ENCODE measurements at places on chromosomes 11 and 22.

GRCh38 chr11:112972399-112973145, 11.4 kb downstream of the NCAM1 start:
- no peak for DNase-seq

- no peak for DNase-seq
Measured at GRCh38 chr11:10895285-10895684, 37.4 kb upstream of the ZBED5 start.

DNA sequence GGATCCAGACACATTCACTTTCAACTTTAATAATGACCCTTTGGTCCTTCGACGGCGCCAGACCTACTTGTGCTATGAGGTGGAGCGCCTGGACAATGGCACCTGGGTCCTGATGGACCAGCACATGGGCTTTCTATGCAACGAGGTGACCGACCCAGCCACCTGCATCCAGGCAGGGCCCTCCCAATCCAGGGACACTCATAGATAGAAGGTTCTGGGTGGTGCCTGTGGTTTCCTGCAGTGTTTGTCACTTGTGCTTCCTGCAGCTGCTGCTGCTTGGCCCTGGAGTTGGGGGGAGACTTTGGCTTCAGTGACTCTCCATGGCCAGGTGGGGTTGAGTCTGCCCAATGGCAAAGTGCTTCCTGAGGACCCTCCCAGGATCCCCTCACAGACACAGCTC, 7.3 kb downstream of the APOBEC3B start:
- DNase-seq, result no peak

- DNase-seq, result no peak
Measured at GRCh38 chr11:9259981-9260837, 4.9 kb downstream of the DENND5A start.

DNA sequence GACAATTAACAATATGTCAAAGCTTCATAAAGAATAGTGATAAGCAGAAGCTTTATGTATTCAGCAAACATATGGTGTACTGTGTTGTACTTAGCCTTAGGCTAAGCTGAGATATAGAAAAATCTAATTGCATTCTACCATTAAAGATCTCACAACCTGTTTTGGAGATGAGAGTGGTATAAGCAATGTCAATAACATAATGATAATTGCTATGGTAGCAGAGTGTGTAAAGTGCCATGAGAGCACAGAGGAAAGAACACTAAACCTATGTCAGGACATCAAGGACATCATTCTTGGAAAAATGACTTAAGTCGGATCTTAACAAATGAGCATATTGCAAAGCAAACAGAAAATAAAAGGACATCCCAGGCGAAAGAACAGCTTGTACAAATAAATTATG, 28.6 kb upstream of the ANGPTL5 start:
- no peak for DNase-seq

GRCh38 chr11:135008001-135008405, 596.0 kb upstream of the B3GAT1 start:
- peak; percentile 70 for DNase-seq

DNA sequence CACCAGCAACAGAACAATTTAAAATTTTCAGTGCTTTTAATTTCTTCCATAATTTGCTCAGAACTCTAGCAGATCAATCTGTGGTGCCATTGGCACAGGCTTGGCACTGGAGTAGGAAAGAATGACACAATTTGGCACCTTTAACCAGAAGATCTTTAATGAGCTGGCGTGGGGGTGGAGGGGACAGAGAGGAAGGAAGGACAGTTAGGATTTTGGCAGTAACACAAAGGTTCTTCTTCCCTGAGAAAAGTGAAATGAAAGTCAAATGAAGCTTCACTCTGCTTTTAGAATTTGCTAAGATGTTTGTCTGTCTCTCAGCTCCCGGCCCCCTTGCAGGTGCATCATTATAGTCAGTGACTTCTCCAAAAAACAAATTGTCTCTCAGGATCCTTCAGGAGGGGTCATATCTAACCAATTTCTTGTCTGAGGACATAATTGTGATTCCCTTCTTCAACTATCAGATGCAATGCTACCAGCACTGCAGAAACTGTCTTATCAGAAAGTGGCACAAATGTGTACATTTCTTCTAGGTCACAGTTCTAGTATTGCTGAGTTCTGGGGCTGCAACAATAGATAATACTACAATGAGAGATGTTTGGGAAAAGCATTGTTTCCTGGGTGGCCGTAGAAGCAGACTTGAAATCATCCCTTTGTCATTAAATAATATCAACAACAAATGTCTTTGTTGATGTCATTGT, 66.8 kb downstream of the CSTPP1 start:
- DNase-seq, result no peak

DNA sequence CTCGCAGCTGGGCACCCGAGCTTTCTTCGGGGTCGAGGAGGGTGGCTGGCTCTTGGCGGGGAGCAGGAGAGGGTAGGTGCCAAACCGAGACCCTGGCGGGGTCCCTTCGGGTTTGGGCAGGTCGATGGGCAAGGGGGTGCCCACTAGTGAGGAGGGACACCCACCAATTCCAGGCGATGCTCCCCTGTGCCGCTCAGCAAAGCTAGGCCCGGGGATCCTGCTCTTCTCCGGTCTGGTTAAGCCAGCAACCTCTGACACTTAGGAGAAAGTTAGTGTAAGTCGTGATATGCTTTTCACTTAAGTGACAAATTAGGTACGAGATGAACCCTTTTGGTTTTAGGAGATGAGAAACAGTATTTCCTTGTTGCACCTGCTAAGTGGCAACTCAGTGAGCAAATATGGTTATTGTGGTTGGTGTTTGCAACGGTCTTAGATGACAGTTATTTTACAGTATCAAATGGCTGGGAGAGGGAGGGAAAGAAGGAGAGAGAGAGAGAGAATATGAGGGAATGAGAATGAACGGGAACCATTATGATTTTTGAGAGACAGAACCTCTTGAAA, 565 bp downstream of the NUCB2 start:
- peak; percentile 50 for DNase-seq

GRCh38 chr11:95780544-95780943, 9.0 kb downstream of the FAM76B start:
- no peak for DNase-seq

DNA sequence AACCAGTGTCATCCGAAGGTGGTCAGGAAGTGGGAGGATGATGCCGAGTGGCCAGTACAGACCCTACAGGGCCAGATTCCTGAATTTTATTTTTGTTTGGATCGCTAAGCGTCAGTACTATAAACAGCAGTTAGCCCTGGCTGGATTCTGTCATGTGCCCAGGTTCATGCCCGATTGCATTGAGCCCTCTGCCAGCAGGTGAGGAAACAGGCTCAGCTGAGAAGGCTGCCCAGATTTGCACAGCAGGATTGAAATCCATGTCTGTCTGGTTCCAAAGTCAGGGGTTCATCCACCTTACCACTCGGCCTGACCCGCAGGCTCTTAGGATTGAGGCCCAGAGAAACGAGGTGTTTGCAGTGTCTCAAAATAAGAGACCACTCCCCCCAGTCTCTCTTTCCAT, 9.1 kb upstream of the TBC1D22A start:
- no peak for DNase-seq

DNA sequence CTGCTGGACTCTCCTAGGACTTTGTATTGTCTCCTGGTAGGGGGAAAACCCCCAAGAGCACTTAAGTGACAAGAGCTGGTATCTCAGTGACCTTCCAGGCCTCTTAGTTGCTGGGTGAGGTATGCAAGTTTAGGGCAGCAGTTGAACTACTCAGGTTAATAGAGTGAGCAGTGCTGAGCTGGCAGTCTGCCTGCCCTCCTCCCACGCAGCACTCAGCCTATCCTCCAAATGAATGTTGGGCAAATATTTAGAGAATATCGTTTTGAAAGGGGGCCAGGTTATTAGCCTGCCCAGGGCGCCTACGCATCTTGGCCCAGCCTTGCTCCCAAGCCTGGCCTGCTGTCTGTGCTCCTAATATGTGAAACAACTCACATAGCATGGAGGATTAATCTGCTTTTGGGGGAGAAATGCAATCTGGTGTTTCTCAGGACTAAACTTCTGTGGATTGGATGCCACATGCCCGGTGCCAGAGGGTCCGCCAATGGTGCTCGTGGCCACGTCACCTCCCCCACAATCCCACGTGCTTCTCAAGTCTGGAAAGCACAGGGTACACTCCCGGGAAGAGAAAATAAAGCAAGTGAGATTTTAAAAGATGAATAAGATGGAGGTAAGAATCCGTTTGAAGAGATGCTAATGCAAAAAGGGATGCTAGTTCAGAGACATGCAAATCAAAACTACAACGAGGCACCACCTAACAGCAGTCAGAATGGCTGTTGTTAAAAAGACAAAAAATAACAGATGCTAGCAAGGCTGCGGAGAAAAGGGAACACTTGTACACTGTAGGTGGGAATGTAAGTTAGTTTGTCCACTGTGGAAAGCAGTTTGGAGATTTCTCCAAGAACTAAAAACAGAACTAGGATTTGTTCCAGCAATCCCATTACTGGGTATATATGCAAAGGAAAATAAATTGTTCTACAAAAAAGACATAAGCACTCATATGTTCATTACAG, 67.7 kb downstream of the SPON1 start:
- DNase-seq, result no peak

- DNase-seq, result no peak
Measured at GRCh38 chr11:75924966-75925784, 110.2 kb downstream of the UVRAG start.

DNA sequence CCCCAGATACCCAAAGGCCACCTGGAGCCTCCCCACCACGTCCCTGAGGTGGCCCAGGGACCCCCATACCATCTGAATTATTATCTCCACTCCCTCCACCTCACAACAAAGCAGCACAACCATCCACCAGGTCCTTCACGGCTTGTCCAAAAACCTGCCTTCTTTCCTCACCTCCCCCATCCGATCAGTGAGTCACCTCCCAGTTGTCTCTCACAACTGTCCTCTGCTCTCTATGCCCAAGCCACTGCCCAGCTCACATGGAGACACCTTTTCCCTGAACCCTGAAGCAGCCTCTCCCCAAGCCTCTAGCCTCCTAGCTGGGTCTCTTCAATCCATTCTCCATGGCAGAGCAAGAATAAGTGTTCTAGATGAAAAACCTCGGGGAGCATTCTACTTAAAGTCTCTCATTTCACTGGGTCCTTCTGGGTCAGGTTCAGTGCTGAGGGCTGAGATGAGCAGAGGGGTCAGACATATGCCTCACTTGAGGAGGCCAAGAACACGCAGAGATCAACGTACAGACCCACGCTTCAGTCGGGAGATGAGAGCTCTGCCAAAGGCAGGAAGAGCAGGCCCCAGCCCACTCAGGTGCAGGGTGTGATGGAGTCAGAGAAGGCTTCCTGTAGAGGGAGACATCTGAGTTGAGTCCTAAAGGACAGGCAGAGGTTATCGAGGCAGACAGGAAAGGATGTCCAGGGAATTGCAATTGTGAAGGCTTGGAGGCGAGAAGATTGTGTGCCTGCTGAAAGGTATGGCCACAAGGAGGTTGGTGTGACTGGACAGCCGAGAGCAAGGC, 74.7 kb downstream of the PDE2A start:
- DNase-seq, result no peak

- no peak for DNase-seq
Measured at GRCh38 chr11:14101388-14101787, 138.9 kb downstream of the SPON1 start.

DNA sequence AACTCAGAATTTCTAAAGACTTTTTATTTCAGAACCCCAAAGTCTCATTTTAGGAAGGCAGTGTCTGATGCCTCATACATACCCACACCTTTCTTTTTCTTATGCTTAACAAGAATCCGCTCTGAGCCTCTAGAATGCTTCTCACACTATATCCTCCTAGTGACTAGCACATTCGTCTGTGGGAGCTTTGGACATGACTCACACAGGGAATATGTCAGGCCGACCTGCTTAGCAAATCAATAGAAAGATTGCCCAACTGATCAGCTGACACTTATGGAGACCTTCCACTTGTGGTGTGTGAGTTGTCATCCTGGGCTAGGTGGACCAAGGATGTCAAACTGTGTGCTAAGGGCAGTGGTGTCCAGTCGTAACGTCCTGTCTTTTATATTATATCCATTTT, 129.9 kb upstream of the TTC12 start:
- no peak for DNase-seq

DNA sequence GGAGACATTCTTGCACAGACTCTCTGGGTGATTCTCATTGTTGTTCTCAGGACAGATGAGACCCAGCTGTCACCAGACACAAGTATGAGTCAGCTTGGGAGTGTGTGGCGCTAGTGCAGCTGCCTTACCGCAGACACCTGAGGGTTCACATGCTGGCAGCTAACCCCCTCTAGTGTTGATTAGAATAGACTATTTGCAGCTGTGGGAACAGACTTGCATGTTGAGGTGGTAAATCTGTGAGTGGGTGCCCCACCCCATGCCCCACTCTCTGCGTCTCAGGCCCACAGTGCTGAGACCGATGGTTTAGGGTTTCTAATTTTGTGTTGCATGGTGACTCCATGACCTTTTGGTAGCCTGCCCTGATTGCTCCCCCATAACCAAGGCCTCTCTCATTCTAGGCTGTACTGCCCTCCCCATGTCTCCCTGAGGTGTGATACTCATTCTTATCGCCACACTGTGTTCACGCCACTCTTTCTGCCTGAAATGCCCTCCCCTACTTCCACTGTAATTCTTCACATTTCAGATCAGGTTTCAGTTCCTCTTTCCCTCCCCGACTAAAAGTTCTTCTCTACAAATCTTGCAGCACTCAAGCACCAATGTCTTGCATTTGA, 73.7 kb upstream of the KIRREL3 start:
- DNase-seq, result peak; percentile 72

GRCh38 chr11:1836011-1836945, 1.5 kb downstream of the SYT8 start:
- DNase-seq, result no peak

DNA sequence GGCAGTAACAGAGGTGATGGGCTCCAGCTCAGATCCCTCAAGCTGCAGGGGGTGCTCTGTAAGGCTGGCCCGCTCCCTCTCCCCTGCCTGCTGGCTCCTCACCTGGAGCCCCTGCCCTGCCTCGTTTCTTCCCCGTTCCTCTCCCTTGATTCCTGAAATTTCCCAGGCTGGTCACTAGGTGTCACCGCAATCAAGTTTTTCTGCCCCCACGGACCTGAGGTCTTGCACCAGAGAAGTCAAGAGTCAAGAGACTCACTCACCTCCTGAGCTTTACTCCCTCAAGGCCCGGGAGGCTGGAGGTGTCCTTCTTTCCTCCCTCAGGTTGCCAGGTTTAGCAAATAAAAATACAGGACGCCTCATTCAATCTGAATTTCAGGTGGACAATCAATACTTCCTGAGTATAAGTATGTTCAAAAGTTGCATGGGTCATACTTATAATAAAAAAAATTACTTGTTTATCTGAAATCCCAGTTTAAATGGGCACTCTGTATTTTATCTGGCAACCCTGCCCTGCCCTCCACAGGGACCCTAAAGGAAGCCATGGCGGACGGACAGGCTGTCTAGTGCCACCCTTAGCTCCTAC, 69.2 kb downstream of the SCUBE1 start:
- peak; percentile 65 for DNase-seq

DNA sequence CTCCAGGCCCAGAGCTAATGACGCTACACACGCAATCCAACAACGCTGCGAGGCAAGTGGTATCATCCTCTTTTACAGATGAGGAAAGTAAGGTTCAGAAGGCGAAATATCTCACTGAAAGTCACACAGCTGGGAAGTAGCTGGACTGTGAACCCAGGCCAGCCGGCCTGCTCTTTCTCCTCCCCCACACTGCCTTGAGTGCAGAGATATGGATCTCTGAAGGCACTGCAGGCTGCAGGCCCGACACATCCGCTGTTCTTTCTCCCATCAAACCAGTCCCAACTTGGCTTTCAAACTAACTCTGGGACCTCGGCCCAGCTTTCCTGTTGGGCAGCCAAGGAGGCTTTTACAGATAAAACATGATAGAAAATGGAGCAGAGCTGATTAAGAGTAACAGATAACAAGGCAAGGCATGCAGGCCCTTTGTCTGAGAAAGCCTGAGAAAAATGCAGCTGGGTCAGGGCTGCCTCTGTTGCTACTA, 64.0 kb upstream of the PTPRJ start:
- DNase-seq, result no peak
